ENCODE measurements at places on chromosomes 2 and 18.

DNA sequence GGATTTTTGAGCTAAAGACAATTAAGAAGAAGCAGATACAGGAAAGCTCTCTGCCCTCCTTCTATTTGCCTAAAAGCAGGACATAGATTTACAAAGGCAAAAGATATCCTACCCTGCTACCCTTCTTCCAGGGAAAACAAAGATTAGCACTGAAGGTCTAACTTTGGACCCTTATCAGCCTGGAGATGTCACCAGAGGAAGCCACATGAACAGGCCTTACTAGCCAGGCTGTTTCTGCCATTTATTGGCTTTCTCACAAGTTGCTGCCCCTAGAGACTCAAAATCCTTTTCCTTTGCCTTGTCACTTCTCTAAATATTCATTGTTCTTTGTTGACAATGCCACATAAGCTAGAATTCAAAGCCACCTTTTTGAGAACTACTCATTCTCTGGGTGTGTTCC lies 147.3 kb downstream of the B3GNT2 start:
- DNase-seq: no peak

GRCh38 chr18:48838166-48838775 lies 112.5 kb downstream of the SMAD7 start:
- no peak for DNase-seq

- DNase-seq: no peak
Measured at GRCh38 chr2:190858817-190859216, 21.8 kb upstream of the GLS start.

DNA sequence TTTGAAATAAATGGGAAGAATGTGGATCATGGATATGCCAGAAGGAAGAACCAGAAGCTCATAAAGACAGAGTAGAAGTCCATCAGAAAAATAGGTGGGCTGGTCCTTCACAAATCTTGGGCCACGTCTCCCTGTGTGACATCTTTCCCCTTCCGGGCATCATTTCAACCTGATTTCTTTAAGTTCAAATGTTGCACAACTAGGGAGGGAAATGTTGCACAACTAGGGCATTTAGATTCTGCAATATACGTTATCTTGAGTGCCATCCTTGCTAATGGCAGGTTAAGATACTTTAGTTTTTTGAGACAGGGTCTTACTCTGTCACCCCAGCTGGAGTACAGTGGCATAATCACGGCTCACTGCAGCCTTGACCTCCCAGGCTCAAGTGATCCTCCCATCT lies 129.6 kb downstream of the CERS6 start:
- no peak for DNase-seq

- DNase-seq: peak; percentile 81
Measured at GRCh38 chr2:20225294-20226151, 593 bp upstream of the SDC1 start.

DNA sequence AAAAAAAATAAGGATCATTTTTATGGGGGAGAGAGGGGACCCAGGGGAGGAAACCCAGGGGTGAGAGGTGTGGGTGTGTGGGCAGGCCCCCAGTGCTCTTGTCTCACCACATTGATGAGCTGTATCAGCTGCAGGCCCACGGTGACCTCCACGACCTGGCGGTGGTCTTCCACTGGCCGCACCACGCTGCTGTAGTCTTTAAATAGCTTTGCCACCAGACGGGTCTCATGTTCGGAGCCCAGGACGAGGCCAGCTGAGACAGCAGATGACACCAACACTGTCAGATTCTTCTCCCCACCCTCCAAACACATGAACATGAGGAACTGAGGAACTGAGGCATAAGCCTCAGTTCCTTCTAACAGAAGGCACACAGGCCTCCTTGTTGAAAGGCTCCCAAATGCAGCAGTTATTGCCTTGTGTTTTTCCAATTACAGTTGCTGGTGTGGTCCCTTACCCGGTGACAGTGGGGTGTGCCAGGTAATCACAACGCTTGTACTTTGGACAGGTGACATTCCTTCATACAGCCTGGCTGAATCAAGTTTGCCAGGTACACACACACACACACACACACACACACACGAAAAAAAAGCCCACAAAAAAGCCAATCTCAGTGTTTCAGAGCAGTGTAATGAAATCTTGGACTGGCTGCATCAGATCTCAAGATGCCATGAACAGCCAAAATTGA lies 4.7 kb downstream of the CHRNA1 start:
- no peak for DNase-seq

- peak; percentile 37 for DNase-seq
Measured at GRCh38 chr2:27754138-27754588, 17.4 kb upstream of the MRPL33 start.

GRCh38 chr2:238137885-238138284 lies 583 bp upstream of the KLHL30 start:
- no peak for DNase-seq

DNA sequence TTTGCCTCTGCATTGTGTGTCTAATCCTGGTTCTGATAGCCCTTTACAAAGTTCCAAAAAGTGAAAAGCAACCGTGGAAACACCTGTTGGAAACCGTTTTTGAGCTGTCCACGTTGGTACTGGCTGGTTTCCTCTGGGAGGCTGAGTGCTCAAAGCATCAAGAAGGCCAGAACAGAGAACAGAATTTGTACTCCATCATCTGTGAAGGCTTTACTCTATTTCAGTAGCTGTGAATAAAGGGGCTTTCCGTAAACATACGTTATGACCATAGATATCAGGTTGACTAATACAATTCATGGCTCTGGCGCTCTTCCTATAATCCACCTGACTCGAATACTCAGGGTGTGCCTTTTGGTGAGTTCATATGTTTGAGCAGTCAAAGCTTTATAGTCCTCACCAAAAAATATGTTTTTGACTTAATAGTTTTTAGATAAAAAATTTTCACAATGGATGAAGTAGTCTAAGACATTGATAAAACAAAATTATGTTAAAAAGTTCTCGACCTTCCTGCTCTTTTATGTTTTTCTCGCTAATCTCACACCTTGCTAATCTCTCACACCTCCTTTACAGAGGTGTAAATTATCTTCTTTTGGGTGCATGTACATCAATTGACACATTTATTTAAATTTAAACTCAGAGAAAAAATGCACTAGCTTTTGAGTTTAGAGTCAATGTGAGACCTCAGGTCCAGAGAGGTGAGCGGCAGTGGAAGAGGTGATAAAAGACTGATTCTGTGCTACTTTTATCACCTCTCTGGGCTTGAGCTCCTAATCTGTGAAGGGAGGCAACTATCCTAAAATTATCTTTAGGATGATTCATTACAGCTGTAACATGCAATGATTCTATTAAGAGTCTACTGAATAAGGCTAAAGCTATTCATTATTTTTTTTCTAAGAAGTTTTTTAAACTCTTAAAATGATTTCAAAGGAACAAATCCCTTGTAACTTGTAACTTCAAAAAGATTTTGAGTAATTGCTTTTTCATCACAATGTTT lies 65.3 kb downstream of the CXCR4 start:
- no peak for DNase-seq

DNA sequence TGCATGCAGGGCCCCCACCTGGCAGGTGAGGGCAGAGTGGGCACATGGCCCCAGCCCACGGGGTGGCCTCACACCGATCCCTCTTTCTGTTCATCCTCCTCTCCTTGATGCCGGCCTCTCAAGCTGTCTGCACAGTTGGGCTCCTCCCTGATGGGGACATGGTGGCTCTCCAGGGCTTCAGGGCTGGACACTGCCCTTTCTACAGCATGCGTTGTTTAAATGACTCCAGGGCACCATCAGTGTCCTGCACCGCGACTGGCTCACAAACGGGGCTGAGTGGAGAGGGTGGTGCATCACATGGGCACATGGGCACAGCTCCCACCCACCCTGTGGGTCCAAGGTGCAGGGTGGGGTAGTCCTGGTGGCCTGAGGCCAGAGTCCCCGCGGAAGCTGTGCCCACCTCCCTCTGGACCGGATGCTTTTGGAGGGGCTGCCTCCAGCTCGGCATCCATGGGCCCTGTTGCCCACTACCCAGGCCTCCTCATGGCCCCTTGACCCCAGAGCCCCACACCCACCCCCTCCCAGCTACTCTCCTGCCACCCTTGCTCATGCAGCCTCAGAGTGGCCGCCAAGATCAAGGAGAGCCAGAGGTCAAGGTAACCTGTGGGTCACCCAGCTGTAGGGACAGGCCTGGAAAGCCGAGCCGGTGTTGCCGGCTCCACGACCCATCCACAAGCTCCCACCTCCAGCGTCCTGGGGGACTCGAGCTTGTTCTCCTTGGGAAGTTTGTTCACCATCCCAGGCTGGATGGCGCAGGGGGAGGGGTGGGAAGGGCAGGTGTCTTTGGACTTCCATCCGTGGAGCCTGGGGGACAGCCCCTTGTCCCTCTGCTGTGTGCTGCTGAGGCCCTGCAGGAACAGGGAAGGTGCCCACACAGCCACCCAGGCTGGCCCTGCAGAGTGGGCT lies 12.3 kb upstream of the SNED1 start:
- DNase-seq: no peak

- DNase-seq: peak; percentile 77
Measured at GRCh38 chr18:35345460-35345921, 1.3 kb upstream of the ZNF24 start.

DNA sequence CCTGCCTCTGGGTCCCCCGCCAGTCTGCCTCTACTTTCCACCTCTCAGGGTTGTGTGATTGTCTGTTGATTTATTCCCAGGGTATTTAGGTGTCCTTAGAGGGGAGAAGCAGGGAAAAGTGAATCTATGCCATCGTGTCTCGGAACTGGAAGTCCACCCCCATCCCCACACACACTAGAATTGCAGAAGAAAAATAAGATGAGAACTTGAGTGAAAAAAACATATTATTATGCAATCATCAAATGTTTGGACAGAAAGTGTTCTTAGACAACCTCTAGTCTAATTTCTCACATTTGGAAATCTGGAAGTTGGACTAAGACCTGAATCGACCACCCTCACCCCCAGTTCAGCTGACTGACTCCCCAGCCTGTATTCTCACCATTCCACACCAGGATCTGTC lies 14.1 kb upstream of the CASP8 start:
- no peak for DNase-seq

- DNase-seq: no peak
Measured at GRCh38 chr2:216915557-216916150, 55.8 kb upstream of the TNP1 start.

- no peak for DNase-seq
Measured at GRCh38 chr2:66830881-66831280, 396.0 kb downstream of the MEIS1 start.

DNA sequence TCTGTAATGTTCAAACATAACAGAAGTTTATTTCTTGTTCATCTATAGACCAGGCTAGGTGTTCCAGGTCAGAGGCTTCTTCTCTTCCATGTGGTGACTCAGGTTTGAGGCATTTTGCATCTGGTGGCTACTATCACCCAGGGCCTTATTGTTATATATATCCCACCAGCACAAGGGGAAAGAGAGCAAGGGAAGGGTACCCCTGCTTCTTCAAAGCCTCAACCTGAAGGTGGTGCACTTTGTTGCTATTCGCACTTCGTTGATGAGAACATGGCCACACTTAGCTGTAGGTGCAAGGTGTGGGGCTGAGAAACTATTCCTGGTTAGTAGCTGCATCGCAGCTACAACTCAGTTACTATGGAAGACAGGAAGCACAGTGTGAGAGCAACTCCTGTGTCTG lies 27.4 kb upstream of the SLC3A1 start:
- DNase-seq: no peak

- DNase-seq: no peak
Measured at GRCh38 chr2:137115081-137115794, 349.9 kb downstream of the THSD7B start.

DNA sequence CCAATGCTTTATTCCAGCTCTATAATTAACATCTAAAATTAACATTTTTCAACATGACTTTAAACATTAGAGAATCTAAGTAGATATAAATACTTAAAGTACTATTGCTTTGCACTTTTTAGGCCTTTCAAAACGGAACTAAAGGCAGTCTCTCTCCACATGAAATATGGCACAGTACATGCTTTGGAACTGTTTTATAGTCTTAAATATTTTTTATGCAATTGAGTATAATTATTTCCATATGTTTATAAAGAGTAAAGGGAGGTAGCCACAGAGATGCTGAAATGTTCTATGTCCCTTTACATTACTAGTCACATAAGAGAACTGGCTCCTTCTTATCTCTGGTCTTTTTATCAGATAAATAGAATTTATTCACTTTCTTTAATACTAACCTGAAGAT lies 674.0 kb downstream of the PLCL1 start:
- no peak for DNase-seq

DNA sequence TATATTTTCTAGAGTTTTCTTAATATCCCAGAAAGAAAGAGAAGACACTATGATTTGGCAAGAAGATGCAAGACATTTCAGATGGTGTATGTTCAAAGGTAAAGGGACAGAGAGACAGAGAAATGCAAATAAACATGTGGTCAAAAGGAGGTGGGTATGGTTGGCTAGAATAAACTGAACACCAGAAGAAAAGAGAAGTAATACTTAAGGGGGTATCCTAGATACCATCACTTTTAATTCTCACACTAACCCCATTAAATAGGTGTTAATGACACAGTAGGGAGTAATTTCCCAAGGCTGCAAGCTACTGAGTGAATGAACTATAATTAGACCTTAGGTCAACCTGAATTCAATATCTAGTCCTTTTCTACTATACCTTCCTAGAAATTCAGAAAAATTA lies 111.2 kb upstream of the CD226 start:
- DNase-seq: no peak

DNA sequence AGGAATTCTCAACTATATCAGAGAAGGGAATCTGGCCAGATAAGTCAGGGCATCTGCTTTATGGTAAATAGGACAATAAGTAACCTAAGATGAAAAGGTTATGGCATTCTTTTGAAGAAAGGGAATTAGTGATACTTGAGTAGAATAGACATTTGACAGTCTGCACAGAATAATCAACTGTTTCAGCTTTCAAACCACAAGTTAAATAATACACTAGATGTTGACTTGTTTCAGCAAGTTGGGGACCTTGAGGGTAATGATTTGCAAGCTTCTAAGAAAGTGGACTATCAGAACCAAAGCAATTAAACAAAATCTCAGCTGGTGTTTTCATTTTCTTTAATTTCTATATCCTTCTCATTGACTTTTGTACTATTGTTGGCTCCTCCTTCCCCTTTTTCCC lies 54.5 kb downstream of the SLC39A10 start:
- DNase-seq: no peak

- no peak for DNase-seq
Measured at GRCh38 chr2:164766216-164766953, 75.2 kb downstream of the COBLL1 start.

- DNase-seq: no peak
Measured at GRCh38 chr2:11012131-11012693, 100.5 kb downstream of the KCNF1 start.

DNA sequence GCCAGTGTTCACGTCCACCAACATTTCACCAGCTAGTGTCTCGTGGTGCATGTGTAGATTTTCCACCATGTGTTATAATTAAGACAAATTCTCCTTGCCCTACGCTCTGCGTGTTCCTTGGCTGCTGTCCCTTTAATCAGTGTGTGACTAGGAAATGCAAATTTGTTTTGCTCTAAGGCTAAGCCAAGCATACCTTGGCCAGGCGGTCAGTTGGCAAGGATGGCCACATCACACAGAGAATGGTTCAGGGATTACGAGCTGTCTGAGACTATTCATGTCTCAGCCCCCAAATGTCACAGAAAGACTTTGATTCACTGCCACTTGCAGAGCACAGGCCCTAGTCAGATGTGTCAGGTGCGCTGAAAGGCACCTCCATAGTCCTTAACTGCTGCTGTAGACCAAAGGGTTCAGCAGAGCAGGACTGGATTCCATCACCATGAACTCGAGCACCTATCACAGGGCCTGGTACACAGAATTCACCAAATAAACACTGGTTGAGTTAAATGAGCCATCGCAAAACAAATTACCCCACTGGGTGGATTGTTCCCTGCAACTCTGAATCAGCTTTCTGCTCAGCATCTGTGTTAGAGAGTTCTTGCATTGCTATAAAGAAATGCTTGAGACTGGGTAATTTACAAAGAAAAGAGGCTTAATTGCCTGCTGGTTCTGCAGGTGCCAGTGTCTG lies 128.4 kb downstream of the CABLES1 start:
- DNase-seq: no peak

GRCh38 chr2:46302005-46302695 lies 4.9 kb downstream of the EPAS1 start:
- no peak for DNase-seq

Measured in NCI-H510A (cell line).